ENCODE measurements at places on chromosomes 16 and 17.

- DNase-seq: no peak
Measured at GRCh38 chr16:87812200-87812656, 46.4 kb upstream of the KLHDC4 start.

- no peak for DNase-seq
Measured at GRCh38 chr16:87253536-87253935, 63.7 kb downstream of the C16orf95 start.

- DNase-seq: no peak
Measured at GRCh38 chr16:87407511-87408112, 15.5 kb downstream of the MAP1LC3B start.

DNA sequence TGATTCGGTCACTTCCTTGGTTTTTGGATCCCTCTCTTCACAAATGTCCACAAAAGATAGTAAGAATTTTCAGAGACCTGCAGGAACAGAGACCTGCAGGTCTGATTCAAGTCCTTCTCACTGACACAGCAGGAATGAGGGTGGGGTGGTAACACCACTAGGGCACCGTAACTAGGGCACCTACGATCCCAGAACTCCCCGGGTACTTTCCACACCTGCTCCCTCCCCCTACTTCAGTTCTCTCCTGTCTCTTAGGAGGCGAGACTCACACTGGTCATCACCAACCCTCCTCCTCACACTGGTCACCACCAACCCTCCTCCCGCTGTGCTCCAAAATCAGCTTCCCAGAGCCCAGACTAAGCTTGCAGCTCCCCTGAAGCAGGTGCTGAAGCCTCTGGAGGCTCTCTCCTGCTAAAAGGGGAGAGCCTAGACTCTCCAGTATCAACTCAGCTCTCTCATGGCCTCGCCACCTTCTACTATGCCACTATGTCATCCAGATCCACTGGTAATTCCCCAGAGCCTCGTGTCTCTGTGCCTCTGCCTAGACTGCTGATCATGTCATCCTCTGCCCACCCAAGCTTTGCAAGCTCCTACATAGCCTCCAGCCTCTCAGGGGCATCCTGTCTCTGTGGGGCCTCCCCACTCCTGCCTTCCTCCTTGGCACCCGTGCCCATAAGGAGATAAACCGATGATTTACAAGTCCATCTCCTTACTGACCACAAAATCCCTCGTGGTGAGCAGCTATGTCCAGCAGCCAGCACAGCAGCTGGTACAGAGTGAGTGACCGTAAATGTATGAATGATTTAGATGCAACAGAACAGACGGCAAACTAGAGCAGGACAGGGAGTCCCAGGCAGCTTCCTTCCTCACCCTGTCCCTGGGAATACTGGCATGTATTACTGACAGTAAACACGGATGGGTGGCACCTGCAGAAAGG is 63.4 kb upstream of the GSG1L start:
- DNase-seq: no peak

GRCh38 chr16:69712914-69713581 is 13.3 kb downstream of the NQO1 start:
- DNase-seq: no peak

DNA sequence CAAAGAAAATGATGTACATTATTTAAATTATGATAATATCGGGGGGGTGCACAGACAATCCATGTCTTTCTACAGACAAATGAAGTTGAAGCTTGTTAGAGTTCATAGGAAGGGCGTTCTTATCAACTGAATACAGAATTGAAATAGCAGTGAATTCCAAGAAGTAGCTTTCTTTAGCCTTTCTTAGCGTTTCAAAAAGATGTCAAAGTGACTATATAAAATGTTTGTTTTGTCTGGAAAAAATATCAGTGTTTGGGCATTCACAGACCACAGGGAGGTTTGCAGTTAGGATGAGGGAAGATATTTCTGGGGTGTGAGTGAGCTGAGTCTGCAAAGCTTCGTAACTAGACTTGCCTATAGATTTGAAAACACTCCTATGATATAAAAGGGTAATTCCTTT is 55.0 kb downstream of the STX8 start:
- DNase-seq: no peak

GRCh38 chr17:16488186-16488967 is 3.6 kb downstream of the LRRC75A start:
- no peak for DNase-seq

- DNase-seq: no peak
Measured at GRCh38 chr17:72240333-72240732, 119.5 kb downstream of the SOX9 start.

DNA sequence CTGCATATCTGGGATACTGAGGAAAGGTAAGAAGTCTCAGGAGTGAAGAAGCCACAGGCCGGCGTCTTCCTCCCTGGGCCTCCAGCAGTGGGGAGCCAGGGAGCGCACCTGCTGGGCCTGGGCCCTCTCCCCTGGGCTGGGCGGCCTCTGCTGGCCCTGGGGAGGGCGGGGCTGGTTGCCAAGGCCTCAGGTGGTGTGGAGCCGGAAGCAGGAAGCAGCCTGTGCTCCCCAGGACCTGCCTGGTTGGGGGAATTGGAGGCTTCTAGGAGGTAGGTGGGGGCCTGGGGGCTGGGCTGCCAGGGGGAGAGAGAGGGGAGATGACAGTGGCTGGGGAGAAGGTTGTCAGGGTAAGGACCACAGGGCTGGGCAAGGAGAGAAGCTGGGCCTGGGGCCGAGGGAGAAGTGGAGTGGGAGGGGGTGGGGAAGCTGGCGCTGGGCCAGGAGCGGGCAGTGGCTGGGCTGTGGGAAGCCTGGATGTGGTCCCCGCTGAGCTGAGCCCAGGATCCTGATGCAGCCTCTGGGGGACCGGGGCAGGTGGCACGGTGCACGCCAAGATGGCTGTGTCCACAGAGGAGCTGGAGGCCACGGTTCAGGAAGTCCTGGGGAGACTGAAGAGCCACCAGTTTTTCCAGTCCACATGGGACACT is at the start of gene SMIM22:
SMIM22 (plus strand) TSS at position 189 of the 647 bp plus-strand sequence; CDS start at position 555, 366 bp downstream.
- DNase-seq: no peak

- DNase-seq: peak; percentile 35
Measured at GRCh38 chr17:74525781-74526288, 5.4 kb downstream of the CD300LB start.

DNA sequence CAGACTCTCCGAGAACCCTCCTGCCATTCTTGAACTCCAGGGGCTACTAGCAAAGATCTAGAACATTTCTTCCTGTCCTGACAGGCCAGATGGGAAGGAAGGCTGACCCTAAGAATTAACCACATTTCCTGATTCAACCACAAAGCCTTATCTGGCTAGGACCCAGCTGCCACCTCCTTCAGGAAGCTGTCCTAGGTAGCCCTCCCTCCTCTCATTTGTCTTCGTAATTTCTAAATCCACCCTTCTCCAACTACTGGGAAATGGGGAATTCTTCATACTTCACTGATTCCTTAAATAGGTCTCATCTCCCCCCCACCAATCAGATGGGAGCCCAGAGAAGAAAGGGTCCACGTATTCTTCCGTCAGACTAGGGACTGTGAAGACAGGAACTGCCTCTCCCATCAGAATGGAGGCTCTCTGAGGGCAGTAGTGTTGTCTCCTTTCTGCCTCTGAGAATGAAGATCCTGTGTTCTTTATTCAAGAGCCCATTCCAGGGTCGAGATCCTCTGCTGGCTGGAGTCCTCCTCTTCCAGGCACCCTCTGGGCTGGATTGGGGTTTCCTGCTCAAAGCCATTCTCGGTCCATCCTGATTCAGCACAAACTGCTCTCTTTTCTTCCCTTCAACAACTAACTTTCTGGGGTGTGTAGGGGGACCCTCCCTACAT is 2.1 kb downstream of the SAMD14 start:
- DNase-seq: no peak

DNA sequence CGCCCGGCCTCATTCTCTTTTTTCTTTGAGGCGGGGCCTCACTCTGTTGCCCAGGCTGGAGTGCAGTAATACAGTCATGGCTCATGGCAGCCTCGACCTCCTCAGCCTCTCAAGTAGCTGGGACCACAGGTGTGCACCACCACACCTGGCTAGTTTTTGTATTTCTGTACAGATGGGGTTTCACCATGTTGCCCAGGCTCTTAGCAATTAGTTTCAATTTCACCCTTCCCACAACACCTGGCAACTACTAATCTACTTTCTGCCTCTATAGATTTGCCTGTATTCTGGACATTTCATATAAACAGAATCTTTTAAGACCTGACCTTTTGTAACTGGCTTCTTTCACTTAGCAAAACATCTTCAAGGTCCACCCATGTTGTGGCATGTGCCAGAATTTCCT is 8.0 kb upstream of the NT5M start:
- no peak for DNase-seq

GRCh38 chr17:83099570-83100181 is 20.3 kb downstream of the METRNL start:
- DNase-seq: no peak

DNA sequence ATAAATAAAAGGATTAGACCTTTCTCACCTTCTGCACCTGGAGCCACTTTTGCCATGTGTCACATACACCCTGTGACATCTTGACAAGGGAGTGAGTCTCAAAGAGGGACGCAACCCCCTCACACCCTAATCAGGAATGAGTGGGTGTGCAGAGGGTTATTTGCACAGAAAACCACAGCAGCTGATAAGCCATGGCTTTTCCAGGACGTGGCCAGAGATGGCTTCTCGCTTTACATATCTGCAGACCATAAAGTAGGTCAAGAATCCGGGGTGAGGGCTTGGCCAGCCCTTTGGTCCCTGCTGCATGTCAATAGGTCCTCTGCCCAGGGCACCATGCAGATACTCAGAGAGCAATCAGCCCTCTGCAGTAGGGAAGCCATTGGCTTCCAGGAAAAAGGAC is 2.4 kb upstream of the CD300LF start:
- DNase-seq: no peak

DNA sequence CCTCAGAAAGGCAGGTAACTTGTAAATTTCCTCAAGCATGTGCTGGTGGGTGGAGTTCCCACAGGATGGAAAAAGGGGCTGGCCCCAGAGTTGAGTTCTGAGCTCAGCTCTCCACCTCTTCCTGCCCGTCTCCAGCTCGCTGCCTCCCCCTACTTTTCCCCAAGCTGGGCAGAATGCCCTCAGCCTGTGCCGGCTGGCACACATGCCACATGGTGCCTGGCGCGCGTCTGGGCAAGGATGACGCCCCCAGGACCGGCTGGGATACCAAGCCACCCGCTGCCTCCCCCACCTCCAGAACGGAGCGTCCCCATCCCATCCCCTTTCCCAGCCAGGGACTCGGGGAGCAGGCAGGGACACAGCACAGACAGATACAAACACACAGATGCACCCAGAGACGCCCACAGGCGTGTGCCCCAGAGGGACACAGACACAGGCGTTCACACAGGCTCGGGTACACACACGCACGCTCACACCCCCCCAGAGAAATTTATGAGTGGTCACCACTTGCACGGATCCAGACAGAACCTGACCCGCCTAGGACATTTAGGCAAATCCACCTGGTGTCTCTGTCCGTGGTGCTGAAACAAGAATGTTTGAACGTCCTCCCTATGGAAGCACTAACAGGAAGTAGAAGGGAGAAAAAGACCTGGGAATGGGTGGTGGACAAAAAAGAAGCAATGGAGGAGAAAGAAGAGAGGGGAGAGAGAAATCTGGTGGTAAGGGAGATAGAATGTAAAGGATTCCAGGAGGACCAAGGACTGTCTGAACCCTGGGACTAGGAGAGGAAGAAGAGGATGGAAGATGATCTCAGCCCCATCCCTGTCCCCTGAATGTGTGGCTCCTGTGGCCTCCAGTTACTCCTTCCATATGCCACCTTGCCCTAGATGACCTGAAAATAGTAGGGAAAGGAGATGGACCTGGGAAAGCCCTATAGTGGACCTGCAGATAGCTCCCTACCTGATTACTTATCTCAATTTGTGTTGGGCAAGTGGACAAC is 15.5 kb downstream of the NEUROD2 start:
- DNase-seq: no peak

DNA sequence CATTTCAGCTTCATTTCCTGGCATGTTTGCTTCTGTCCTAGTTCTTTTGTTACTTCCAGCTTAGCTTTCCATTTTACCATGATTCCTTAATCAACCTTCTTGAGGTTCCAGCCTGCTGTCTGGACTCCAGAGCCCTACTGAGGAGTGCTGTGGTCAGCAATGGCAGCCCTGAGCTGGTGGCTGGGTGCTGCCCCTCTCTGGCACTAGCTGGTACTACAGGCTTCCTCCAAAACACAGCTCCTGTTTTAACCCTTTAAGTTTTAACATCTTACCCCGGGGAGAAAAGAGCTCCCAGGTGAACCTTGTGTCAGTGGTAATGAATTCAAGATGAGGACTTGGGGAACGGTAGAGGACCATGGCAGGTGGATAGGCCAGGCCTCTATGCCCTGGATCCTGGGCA is 395.5 kb downstream of the TMEM114 start:
- DNase-seq: no peak

- no peak for DNase-seq
Measured at GRCh38 chr17:81460856-81461460, 51.6 kb downstream of the ACTG1 start.

DNA sequence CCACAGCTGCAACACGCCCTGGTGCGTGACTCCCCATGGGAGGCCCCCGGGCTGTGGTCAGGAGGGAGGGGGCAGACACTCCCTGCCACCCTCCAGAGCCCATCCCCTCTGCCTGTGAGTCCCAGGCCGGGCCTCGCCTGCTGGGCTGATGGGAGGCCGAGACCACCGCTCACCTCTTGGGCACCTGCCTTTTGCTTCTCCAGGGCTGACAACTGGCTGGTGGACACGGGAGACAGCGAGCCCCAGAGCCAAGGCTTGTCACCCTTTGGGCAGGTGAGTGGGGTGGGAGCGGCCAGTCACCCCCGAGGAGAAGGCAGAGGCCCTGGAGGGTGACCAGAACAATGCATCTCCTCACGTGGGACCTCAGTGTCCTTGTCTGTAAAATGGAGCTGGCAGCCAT is 20.8 kb downstream of the CHMP1A start:
- DNase-seq: no peak

GRCh38 chr17:77609553-77610517 is 348.7 kb upstream of the TNRC6C start:
- DNase-seq: peak; percentile 27

- DNase-seq: peak; percentile 41
Measured at GRCh38 chr16:12695454-12695853, 108.2 kb downstream of the CPPED1 start.

DNA sequence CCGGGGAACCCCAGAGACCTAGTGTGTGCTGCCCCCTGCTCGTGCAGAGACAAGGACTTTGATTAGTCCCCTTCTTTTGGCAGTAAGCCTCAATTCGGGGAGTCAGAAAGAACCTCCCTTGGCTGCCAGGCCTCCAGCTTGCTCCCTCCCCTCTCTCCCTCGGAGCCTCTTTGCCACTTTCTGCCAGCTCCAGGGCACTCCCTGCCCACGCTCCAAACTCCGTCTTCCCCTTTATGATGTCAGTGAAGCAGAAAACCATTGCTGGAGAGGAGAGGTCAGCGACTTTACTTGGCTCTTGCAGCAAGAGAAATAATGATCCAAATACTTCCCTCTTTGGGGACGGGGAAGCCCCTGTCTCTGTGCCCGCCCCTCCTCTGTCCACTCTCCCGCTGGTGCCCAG is 28.1 kb downstream of the TTYH2 start:
- DNase-seq: no peak

All from left lobe of liver (tissue), 2 donors.